Mammary microvascular endothelial cell (primary cell): ENCODE measurements at places on chromosomes 4 and X. TPM values are rescaled to one million over a fixed set of nuclear protein-coding genes. Genes with fewer than 3 reads are reported as not detected.

The XK gene
- total RNA-seq, result under 0.01 and 0.07 TPM in 2 replicates

The OCIAD2 gene
- total RNA-seq, result 97.2 and 127 TPM in 2 replicates

The PABPC1L2A gene
- total RNA-seq, result not detected in 2 replicates

The TMEM129 gene
- total RNA-seq, result 31.8 and 37.8 TPM in 2 replicates

The SLC35A2 gene
- total RNA-seq, result 21.2 and 21.4 TPM in 2 replicates

The TRPC3 gene
- 0.07 TPM in 1 of 2 replicates, not detected in the other for total RNA-seq

The AR gene
- total RNA-seq, result 0.30 and 0.40 TPM in 2 replicates

The CTAG1B gene
- total RNA-seq, result not detected in 2 replicates

The RS1 gene
- total RNA-seq, result not detected in 2 replicates

The ARHGAP6 gene
- total RNA-seq, result 0.10 TPM in 1 of 2 replicates, not detected in the other

The CCDC149 gene
- 3.9 and 6.0 TPM in 2 replicates for total RNA-seq

The MAMLD1 gene
- 2.8 and 2.9 TPM in 2 replicates for total RNA-seq

The SPANXN3 gene
- total RNA-seq, result not detected in 2 replicates

The CLCN5 gene
- total RNA-seq, result 5.1 and 7.3 TPM in 2 replicates

The F8A3 gene
- 5.9 and 6.1 TPM in 2 replicates for total RNA-seq

The CYSLTR1 gene
- 1.2 and 1.5 TPM in 2 replicates for total RNA-seq

The CHRDL1 gene
- total RNA-seq, result not detected in 2 replicates

The BTC gene
- total RNA-seq, result under 0.01 and 0.34 TPM in 2 replicates

The HS6ST2 gene
- total RNA-seq, result 0.10 and 0.67 TPM in 2 replicates

The CLTRN gene
- total RNA-seq, result 0.07 and 0.10 TPM in 2 replicates

The SNCA gene
- 67.6 and 68.1 TPM in 2 replicates for total RNA-seq

The PHOX2B gene
- not detected in 2 replicates for total RNA-seq

The TEX28 gene
- not detected in 2 replicates for total RNA-seq

The LUZP4 gene
- not detected in 2 replicates for total RNA-seq

The MAML3 gene
- total RNA-seq, result 6.6 and 7.0 TPM in 2 replicates

The TRIML1 gene
- total RNA-seq, result 0.40 and 0.94 TPM in 2 replicates

The CT45A3 gene
- total RNA-seq, result not detected in 2 replicates

The SUPT20HL2 gene
- not detected in 2 replicates for total RNA-seq

The VCX gene
- total RNA-seq, result not detected in 2 replicates

The RBMXL3 gene
- total RNA-seq, result not detected in 2 replicates

The MTNR1A gene
- total RNA-seq, result not detected in 2 replicates
